NCI-H187 (cell line): ENCODE measurements at places on chromosomes 5 and 9.

DNA sequence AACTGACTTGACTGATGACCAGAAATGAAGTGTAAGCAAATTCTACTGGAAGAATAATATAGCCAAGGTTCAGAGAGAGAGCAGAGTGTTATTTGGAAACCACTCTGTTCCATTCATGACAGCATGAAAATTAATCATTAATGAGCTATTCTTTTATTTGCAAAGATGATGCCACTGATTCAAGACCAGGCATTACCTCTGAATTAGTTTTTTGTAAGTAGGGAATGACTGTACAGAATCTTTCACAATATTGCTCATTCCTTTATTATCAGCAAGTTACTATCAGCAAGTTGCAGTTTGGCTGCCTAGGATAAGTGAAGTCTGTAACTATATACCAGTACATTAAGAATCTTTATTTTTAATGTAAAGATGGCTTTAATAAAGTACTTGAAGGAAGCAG is 75.1 kb upstream of the RGMB start:
- no peak for DNase-seq

DNA sequence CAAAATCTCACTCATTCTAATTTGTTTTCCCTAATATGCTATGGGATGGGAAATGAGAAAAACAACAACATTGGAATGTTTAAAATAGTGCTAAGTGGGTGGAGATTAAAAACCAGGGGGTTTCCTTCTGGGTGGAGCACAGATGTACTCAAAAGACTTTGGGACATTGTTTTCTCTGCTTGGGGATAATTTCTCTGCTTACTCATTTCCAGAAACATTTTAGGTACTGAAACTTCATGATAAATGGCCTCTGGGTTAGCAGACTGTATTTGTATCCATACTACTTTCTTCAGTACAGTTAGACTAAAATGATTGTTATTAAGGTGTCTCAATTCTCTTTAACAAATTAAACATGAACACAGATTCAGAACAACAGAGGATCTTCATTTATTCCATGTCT is 17.4 kb downstream of the ELOVL7 start:
- DNase-seq = no peak

DNA sequence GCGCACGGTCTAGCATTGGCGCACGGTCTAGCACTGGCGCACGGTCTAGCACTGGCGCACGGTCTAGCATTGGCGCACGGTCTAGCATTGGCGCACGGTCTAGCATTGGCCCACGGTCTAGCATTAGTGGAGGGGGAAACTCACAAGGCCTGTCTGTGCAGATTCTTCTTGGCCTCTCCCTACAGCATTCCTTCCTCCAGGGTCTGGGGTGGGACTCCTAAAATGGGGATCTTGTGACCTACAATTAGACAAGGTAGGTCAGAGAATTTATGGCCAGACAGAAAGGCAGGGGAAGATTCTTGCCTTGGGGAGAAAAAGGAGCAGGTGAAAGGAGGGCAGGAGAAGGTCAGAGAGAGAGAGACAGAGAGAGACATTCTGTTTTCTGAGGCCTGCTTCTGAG is 5.4 kb upstream of the GBGT1 start:
- no peak for DNase-seq

GRCh38 chr9:35864695-35865255 is 5.4 kb downstream of the OR13J1 start:
- DNase-seq = no peak

GRCh38 chr5:172504701-172505402 is 50.5 kb upstream of the SH3PXD2B start:
- no peak for DNase-seq

- DNase-seq = no peak
Observed at GRCh38 chr5:35436400-35437057, 181.1 kb upstream of the SPEF2 start.

GRCh38 chr5:160959804-160960203 is 107.8 kb upstream of the ATP10B start:
- DNase-seq = no peak

DNA sequence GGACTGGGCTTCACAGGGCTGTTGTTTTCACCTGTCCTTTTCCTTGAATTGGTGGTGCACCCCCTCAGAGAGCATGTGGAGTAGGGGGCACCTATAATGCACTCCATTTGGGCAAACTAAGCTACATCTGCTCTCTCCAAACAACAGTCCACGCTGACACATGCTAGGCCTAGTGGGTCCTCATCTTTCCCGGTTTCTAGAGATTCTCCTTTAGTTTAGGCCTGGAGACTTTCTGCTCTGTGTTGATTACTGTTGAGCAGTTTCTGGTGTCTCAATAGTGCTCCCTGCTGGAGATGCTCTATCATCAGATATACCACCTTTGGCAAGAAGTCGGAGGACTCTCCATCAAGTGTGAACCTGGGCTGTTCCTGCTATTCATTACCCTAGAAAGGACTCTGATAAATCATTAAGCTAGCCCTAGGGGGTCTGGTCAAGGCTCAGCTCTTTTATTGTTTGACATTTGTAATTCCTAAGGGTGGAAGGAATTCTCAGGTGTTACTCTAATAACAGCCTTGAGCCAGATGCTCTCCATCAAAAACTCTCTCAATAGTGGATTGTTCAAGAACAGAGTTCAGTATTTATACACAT is 64.0 kb upstream of the FYB1 start:
- DNase-seq = no peak

GRCh38 chr9:70535546-70536323 is 121.3 kb upstream of the KLF9 start:
- no peak for DNase-seq

- DNase-seq = peak; percentile 98
Observed at GRCh38 chr5:69414885-69415583, at the start of gene MARVELD2. Gene MARVELD2 (plus strand): TSS chr5:69415116. CDS start chr5:69419386, 4,270 bp downstream.

DNA sequence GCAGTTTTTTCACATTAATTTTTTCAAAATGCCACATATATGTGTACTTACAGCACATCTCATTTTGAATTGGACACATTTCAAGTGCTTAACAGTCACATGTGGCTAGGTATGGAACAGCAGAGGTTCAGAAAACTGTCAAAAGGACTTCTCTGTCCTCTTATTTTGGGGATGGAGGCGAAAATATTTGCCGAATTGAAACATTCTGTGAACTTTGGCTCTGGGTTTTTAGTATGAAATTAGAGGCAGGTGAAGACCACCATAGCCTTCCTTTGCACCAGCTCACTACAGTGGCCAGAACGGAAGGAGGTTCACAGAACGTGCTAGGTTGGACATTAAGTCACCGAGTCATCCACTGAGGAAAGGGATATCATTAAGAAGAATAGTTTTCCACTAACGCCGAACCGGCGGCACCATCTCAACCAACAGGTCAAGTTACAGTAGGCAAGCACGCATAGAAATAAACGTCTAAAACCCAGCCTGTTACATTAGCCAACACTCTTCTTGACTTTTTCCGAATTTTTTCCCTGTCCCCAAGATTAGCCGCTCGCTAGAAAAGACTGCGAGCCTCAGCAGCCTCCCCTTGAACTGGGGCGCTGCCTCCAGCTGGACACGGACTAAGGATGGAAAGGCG is 1.8 kb upstream of the TLE4 start:
- DNase-seq = no peak

DNA sequence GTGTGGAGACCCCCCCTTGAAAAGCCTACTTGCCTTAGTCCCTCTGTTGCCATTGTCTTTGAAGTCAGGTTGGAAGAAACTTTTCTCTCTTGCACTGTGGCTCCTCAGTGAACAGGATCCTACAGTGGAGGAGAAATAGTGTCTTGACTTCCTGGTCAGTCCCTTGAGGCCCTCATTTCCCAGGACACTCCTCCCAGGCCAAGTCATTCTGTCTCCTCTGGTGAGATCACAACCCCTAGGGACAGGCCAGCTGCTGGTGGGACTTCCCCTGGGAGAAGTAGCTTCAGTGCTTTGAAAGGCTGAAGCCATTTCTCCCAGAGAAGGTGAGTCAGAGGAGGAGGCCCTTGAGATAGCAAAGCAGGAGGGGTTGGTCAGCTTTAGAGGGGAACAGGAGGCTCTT is 10.1 kb upstream of the GRIA1 start:
- no peak for DNase-seq

DNA sequence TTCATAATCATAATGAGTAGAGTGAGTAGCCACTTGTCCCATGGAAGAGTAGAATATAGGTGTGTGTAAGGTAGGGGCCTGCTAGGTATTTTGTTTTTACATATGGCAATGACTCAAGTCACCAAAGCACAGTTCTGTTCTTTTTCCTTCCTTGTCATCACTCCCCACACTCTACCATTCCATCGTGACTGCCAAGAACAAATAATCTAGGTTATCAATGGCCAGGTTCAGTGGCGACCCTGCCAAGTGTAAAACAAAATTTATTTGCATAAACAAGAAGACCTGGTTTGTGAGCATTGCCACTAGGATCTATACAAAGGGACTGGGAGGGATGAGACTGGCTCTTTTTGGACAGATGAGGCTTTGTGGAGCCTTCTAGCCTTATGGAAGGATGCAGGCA is 55.2 kb upstream of the RANBP3L start:
- no peak for DNase-seq

GRCh38 chr9:117151716-117152115 is 263.1 kb downstream of the ASTN2 start:
- DNase-seq = no peak

GRCh38 chr5:93100428-93100827 is 480.6 kb downstream of the NR2F1-AS1 start:
- DNase-seq = no peak

DNA sequence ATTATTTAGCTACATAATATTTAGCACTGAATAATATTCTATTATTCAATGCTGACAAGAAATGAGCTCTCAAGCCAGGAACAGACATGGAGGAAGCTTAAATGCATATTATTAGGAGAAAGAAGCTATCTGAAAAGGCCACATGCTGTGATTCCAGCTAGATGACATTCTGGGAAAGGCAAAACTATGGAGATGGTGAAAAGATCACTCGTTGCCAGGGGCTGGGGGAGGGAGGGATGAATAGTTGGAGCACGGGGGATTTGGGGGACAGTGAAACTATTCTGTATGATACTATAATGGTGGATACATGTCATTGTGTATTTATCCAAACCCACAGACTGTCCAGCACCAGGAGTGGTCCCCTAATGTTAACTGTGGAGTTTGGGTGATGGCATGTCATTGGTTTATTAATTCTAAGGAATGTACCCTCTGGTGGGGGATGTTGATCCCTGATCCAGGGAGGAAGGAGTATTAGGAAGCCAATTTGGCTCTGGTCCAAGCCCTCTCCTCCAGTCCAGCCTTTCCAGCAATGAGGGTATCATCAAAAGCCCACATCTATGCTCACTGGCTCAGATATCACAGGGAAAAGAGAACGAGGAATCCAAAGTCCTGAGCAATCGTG is 162.5 kb downstream of the COL23A1 start:
- no peak for DNase-seq

GRCh38 chr9:109012009-109012875 is 1.1 kb downstream of the CTNNAL1 start:
- no peak for DNase-seq

DNA sequence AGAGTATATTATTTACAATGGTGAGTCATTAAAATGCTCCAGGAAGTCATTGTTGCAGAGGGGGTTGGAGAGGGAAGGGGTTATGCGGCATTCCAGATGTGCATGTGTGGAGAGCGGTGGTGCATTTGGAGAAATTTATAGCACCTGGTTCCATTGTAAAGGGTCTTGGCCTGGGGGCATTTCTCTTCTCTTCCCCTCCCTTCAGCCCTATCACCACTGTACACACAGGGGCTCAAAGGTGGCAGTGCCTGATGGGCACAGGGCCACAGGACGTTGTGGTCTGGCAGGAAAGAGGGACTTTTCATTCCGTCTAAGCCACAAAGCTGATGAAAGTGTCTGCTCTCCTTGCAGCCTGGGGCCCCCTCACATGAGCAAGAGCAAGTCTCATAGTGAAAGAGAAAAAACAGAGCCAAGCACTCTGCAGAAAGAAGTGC is 442.4 kb upstream of the ZNF462 start:
- DNase-seq = no peak

DNA sequence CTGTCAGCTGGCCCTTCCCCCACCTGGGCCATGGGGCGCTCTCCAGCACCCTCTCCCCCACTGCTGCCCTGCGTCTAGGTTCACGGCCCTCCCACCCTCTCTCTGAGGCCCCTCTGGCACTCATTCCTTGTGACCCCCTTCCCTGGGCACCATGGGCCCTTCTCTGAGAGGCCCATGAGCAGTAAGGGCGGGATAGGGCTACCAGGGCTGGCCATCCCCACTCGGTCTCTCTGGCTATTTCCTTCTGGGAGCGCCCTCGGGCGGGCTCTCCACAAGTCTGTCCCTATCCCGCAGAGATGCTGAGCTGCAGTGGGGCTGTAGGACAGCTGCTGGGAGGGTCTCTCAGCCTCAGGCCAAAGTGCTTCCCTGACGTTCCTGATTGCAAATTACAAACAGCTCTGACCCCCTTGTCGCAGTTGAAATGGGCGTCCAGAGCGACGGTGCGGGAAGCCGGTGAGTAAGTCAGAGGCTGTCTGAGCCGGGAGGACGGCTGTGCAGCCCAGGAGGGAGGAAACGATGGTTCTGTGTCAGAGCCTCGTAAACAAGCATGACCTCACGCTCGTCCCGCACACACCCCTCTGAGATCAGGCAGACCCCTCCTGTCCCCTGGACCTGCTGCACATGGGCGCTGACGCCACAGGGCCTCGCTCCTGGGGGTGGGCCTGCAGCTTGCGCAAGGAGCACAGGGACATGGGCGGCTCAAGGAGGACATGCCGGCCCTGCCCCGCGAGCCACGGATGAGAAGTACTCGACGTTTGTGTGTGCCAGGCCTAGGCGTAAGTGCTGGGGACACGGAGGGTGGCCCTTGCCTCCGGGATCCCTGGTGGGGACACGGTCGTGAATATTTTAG is 36.3 kb upstream of the GFPT2 start:
- no peak for DNase-seq

DNA sequence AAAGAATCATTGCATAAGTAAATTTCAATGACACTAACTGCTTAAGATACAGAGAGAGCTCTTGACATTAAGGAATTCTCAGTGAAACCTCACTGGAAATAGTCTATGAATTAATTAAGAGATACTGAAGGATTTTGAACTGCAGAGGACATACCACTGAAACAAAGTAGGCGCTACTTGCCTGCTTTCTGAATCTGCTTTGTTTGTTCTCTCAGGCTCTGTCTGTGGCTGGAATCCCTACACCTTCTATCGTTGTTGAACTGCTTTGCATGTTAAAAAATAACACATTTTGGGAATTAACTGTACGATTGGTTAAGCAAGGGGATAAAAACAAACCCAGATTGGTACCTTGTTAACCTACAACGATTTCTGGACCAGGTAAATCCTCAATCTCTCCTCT is 435.2 kb downstream of the PDE4D start:
- no peak for DNase-seq
